Dorsolateral prefrontal cortex (tissue), 122 donors: ENCODE measurements at places on chromosomes 16 and 17. TPM values are rescaled to one million over a fixed set of nuclear protein-coding genes. Genes with fewer than 3 reads are reported as not detected.

DNA sequence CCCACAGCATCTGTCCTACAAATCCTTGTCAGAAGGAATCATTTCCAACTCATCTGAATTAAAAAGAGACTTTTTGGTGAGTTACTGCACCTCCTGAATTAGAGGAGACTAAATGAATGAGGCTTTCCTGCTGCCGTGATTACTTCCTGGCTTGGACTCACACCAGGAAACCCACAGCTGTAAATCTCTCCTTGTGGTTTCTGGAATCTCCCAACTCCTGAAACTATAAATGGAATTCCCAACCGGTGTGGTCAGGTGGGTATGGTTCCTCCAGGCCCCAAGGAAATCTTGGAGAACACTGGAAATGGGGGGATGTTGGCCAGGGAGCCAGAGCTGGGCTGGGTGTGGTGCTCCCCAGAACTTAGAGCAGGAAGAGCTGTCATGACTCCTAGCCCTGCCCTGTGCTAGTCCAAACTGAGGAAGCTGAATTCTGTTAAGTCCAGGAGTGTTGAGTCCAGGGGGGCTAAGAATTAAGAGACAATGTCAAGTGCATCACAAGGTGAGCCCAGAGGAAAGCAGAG is 216.4 kb downstream of the GSG1L start:
- no peak for DNase-seq

DNA sequence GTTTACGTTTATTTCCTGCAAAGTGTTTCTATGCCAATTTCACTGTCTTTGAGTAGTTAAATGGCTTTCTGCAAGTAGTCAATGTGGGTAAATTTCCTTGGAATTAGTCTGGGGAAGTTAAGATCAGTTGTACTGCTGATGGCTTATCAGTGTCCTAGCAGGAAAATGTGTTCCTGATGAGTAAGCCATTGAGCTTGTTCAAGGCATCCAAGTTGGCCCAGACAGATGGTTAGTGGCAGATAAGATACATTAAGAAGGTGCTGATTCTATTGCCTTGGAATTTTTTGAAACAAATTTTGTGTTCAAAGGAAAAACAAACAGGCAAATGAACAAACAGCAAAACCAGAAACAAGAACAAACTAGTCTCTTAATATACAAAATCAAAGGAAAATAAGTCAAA is 258.4 kb downstream of the MAP2K6 start:
- no peak for DNase-seq

DNA sequence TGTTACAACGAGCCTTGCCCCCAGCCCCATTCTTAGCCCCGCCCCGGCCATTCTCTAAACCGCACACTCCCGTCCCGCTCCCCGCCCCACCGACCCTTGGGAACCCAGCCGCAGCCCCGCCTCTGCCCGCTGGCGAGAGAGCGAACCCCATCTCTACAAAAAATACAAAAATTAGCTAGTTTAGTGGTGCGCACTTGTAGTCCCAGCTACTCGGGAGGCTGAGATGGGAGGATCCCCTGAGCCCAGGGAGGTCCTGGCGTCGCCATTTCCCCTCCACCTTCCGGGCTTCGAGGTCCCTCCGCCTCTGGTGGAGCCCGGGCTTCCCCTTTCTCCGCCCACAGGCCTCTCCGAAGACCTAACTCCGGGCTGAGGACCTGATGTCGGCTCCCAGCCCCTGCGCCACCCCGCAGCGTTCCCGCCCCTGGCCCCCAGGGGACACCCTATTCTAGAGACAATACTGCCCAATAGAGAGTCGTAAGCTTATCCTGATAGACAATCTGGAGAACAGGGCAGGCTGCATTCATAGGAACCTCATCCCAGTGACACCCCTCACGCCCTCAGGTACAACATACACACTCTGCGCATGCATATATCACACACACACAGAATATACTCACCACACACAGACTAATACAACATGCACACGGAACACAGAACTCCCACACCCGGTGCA is 480 bp upstream of the PROCA1 start:
- no peak for DNase-seq

DNA sequence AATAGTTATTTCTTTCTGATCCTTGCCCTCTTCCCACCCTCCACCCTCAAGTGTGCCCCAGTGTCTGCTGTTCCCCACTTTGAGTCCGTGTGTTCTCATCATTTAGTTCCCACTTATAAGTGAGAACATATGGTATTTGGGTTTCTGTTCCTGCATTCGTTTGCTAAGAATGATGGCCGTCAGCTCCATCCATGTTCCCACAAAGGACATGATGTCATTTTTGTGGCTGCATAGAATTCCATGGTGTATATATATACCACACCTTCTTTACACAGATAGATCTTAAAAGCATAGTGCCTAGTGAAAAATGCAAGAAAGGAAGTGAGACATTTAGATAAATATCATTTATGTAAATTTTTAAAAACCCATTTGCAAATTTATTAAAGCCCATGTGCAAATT is 33.1 kb downstream of the HS3ST2 start:
- no peak for DNase-seq

Gene CA4
- total RNA-seq, result 10.8 TPM
